ENCODE measurements at places on chromosomes 11 and 22. TPM values are rescaled to one million over a fixed set of nuclear protein-coding genes. Genes with fewer than 3 reads are reported as not detected.

PHLDA2 gene
- total RNA-seq = 3.7 TPM

XKR3 gene
- total RNA-seq = not detected

APOL3 gene
- total RNA-seq = 3.3 TPM

CTSF gene
- total RNA-seq = 20.9 TPM

CRYBA4 gene
- total RNA-seq = not detected

RFPL2 gene
- total RNA-seq = not detected

C2CD3 gene
- total RNA-seq = 11.3 TPM

GLYATL2 gene
- total RNA-seq = 1.4 TPM

MMP1 gene
- 861 TPM for total RNA-seq

POU2AF2 gene
- total RNA-seq = not detected

RAG1 gene
- 1.2 TPM for total RNA-seq
